Suppressor macrophage treated with lipopolysaccharide for 1 hour (primary cell): ENCODE measurements at places on chromosomes 12 and 14.
A peak's percentile ranks its signal among the peaks of the same experiment; 100 is the strongest.

DNA sequence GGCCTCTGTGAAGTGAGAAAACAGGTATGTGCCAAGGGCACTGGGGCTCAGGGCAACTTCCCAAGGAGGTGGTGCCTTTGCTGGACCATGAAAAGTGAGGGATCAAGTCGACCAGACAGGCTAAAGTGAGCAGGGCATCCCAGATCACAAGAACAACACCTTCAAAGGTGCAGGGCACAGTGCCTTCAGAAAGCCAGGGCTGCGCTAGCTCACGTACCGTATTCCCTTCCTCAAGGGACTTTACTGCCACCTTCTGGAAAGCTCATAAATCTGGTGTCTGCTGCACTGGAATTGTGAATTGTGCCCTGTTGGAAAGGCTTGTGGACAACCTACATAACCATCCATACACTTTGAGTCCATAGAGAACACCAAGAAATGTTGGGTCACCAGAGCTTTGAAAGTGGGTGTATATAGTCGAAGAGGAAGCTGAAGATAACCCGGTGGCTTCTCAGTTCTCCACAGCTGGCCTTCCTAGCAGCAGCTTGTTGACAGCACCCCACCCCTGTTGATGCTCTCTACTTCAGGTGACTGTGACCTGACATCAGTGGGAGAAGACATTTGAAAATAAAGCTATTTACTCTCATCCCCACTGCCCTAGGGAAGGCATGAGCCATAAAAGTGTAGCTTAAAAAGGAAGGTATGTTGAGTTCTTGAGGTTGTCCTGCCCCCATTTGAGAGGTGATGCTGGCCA lies 24.5 kb downstream of the FIGNL2 start:
- peak; percentile 77 for DNase-seq

- DNase-seq: no peak
These were observed 393.7 kb downstream of the SOX5 start for GRCh38 chr12:23555825-23556207.

DNA sequence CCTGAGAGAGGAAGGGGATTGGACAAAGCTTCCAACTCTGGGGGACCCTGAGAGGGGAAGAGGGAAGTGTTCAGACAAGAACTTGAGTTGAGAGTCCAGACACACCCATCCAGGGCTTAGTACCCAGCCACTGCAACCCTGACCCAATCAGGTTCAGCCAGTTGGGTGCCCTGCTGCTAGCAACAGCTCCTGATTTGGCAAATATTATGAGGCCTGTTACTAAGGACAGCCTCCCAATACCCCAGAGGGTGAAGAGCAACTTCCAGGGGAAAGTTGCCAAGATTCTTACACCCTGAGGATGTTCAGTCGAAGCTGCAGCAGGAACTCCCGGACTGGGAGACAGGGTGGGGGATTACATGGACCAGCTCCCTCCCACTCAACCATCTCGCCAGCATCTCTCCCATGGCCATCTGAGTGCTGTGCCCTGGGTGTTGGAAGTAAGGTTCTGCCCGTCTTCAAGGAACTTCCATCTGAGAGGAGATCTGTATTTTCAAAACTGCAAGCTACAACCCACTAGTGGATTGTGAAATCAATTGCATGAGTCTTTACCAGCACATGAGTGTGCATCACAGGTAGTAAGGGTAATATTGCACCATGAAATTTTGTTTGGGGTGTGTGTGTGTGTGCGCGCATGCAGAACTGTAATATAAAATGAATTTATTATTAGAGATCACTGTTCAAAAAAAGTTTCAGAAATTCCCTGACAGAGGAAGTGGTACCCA lies 11.5 kb upstream of the KRT78 start:
- DNase-seq: peak; percentile 77

- DNase-seq: peak; percentile 76
These were observed 22.5 kb upstream of the NKX2-8 start for GRCh38 chr14:36604757-36605505.

GRCh38 chr12:131564845-131565244 lies 146.0 kb upstream of the SFSWAP start:
- no peak for DNase-seq

DNA sequence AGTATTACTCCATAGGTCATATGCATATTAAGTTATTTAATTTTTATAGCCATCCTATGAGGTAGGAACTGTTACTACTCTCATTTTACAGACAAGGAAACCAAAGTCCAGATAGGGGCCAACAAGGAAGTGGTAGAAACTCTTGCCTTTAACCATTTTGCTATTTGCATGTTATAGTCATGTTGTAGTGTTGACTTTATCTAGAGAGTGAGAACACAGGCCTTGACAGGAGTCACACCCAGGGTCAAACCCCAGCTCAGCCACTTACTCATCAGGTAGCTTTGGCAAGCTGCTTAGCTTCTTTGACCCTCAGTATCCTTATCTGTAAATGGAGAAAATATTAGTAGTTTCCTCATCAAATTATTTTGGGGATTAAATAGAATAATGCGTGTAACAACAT lies 156.2 kb downstream of the CAND1 start:
- DNase-seq: no peak

DNA sequence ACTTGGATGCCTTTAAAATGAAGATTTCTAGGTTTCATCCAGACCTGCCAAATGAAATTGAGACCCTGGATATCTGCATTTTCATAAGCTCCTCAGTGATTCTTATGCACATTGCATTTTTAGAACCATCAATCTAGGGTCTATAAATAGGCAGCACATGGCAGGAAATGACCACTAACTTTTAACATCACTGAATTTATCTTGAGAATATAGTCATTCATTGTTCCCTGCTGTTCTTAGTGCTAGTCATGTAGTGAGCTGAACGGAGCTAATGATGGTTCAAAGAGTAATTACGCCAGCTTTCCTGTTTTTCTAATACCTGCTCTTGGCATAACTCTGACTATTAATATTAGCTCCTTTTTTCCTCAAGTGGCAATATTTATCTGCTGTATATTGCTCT lies 91.6 kb downstream of the TPH2 start:
- DNase-seq: no peak

GRCh38 chr12:48826209-48826855 lies 8.0 kb downstream of the CACNB3 start:
- no peak for DNase-seq

- no peak for DNase-seq
These were observed 78.3 kb upstream of the ATF1 start for GRCh38 chr12:50685641-50686040.
